AG20443 (cell line): ENCODE measurements at places on chromosomes 4 and X.

- no peak for DNase-seq
These were observed 17.1 kb downstream of the DAPP1 start for GRCh38 chr4:99833756-99834155.

DNA sequence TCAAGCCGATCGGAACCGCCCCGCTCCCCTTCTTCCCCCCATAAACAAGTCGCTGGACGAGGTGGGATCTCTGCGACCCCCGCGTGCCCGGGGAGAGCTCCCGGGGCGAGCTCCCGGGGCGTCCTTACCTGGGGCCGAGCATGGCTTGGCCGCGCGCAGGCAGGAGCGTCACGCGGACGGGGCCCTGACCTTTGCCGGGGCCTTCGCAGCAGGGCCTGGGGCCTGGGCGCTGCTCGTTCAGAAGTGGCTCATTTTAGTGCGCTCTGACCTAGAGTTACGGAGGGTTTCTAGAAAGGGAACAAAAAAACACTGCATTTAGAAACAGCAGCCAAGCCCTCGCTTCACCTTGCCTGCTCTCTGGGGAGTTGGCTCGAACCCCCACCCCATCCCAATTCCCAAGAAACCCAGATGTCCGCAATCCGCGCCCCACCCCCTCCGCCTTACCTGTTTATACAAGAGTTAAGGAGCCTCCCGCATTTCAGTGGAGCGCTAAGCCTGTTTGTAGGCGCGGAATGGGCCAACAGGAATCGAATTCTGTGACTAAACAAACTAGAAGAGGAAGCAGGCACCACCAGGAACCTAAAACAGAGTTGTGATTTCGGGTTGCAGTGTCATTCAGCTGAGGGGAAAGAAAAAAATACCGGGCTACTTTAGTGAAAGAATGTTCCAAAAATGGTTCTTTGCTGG, 814 bp upstream of the RBM47 start:
- DNase-seq, result no peak

DNA sequence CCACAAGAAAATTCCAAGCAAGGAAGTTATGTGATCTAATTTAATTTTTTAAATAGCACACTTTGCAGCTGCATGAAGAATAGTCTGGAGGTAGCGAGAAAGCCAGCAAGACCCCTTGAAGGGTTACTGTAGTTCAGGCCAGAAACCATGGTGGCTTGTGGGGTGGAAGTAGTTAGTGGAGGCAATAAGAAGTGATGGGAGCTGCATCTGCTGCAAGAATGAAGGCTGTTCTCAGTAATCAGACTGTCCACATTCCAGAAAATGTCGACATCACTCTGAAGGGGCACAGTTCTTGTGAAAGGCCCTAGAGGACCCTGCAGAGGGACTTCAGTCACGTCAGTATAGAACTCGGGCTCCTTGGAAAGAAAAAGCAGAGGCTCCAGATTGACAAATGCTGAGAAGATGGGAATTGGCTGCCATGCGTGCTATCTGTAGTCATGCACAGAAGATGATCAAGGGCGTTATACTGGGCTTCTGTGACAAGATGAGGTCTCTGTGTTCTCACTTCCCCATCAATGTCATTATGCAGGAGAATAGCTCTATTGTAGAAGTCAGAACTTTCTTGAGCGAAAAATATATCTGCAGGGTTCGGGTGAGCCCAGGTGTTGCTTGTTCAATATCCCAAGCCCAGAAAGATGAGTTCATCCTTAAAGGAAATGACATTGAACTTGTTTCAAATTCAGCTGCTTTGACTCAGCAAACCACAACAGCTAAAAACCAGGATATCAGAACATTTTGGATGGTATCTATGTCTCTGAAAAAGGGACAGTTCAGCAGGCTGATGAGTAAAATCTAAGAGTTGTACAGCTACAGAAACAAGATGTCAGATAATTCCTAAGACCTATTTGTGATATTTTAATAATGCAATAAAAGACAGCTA, 254.2 kb downstream of the CBR4 start:
- no peak for DNase-seq

- DNase-seq, result no peak
These were observed 34.0 kb upstream of the PPARGC1A start for GRCh38 chr4:23923840-23924239.

GRCh38 chrX:110180176-110180927, 137.5 kb downstream of the AMMECR1 start:
- DNase-seq, result peak; percentile 66

- DNase-seq, result no peak
These were observed 26.2 kb downstream of the DLG3 start for GRCh38 chrX:70470850-70471289.

DNA sequence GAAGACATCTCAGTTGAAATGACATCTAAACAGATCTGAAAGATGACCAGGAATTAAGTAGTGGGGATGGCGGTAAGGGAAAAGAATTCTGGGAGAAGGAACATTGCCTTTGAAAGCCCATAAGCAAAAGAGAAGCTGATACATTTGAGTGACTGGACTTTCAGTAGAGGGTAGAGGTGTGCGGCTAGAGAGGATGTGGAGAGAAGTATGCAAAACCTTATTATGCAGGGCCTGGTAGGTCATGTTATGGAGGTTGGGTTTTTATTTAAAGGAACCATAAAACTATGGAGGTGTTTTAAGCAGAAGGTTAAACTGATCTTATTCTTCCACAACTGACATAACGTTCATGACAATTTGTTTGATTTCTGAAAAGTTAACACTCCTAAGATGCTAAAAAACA, 36.3 kb downstream of the RPS6KA3 start:
- no peak for DNase-seq

DNA sequence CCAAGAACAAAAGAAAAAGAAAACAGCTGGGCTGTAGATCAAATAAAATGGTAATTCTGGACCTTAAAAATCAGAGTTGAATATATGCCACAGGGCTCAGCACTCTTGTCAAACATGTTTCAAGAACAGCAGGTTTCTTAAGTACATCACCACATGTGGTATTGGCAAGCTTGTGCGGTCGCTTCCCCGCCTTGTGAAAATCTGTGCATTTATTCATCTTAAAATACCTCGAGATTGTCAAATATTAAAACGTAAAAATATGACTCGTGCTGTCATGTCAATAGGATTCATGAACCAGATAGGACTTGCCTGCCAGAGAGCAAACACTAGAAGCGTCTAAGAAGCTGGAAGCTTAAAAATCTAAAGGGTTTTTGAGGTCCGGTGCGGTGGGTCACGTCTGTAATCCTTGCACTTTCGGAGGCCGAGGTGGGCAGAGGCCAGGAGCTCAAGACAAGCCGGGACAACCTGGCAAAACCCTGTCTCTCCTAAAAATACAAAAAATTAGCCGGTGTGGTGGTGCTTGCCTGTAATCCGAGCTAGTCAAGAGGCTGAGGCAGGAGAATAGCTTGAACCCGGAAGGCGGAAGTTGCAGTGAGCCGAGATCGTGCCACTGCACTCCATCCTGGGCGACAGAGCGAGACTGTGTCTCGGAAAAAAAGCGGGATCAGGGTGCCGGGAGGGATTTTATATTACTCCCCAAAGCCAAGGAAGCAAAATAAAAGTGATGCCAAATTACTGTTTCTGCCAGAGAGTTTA, 40.2 kb upstream of the TMEM154 start:
- no peak for DNase-seq

GRCh38 chrX:155069414-155069813, 1.5 kb downstream of the CMC4 start:
- DNase-seq, result no peak

GRCh38 chr4:94642561-94642866, 115.2 kb upstream of the BMPR1B start:
- DNase-seq, result no peak

- DNase-seq, result no peak
These were observed 22.4 kb downstream of the TLR2 start for GRCh38 chr4:153706519-153706918.

GRCh38 chr4:100742045-100742444, 224.2 kb upstream of the EMCN start:
- DNase-seq, result peak; percentile 8

GRCh38 chrX:129650821-129651510, 3.8 kb downstream of the APLN start:
- DNase-seq, result no peak
